ENCODE measurements at places on chromosomes 4 and X.

DNA sequence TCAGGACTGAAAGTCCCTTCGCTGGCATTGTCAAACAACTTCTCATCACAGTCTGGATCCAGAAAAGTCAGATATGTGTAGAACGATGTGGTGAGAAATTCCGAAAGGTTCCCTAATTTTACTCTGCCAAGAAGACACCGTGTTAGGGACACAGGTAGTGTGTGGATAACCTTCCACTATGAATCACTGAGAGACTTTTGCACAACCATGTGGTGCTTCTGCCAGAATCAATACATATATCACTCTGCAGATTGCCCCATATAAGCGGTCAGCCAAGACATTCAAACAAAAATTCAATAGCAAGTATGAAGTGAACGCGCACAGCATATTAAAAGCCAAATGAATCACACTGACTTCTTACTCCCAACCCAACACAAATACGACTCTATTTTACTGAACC, 63.8 kb downstream of the PHKA2 start:
- DNase-seq: no peak

GRCh38 chr4:30245140-30245539, 475.0 kb upstream of the PCDH7 start:
- no peak for DNase-seq

- DNase-seq: peak; percentile 26
Observed at GRCh38 chrX:153933748-153934147, 1.1 kb downstream of the NAA10 start.

DNA sequence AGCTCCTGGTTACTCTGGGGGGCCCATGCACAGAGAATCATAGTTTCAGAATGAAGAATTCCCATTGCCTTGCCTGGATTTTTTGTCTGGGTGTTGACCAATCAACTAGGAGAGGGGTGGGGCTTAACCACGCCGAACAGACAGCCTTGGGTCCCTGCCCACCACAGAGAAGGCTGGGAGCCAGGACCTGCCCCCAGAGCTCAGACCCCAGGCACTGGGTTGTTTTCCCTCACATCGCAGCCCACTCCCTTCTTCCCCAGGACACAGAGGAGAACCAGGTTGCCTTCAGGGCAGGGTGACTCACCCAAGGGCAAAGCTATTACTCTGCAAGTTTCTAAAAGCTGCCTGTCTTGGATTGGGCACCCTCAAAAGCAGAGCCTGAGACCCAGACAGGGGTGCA, 23.3 kb upstream of the CRMP1 start:
- DNase-seq: no peak

- DNase-seq: no peak
Observed at GRCh38 chr4:130031858-130032257, 935.9 kb downstream of the C4orf33 start.

DNA sequence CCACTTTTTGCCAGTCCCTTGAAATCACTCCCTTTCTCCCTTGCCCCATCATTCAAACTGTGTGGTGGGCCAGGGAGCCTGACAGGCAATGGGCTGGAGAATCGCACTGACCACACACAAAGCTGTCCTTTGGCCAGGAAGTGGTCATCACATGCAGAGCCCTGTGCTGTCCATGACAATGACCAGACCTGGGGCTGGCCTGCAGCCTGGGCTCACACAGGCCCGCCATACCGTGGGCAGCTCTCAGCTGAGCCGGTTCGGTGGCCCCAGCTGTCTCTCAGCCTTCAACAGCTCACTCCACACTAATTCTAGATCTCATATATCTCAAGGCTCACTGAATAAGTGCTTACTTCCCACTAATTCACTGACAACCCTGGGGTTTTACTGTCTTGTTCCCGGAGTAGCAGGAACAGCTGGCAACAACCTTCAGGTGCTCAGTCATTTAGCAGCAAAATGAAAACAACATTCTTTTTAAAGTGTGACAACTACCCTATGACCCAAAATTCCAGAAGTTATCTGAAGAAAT, 48.0 kb downstream of the USP46 start:
- DNase-seq: no peak

DNA sequence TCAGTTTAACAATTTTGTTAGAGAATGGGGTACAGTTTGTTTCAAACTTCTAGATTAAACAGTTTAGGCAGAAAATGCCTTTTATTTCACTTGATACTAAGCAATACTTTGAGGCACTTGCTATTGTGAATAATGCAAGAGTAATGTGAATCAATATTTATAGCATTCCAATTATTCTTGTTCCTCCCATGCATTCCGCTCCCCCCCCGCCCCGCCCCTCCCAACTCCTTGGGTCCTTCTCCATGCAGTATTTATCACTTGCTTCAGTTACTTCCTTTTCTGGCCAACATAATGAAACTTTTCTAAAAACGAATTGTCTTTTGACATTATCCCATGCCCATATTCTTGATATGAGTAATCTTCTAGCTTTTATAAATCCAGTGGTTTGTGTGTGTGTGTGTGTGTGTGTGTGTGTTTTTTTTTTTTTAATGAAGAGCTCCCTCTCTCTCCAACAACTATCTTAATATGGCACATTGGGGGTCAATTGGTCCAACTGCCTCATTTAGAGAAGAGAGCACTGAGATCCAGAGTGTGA, 1.6 kb downstream of the BANK1 start:
- DNase-seq: peak; percentile 9

GRCh38 chrX:119817130-119817690, 25.8 kb upstream of the RPL39 start:
- no peak for DNase-seq

DNA sequence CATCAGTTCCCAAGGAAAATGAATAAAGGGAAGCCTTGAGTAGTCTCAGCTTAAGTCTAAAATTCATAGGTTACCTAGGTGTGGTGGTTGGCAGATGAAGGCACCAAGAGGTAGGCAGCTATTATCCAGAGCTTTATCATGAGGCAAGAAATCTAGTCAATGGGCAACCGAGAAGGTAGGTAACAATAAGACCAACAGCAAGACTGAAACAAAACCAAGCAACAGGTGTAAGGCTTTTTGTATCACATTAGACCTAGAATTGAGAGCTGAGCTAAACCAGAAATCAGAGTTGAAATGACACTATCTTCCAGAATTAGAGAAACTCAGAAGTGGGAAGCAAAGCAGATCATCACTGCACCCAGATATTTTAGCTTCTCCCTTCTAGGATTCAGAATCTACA, 117.1 kb downstream of the CAMK2D start:
- DNase-seq: no peak

DNA sequence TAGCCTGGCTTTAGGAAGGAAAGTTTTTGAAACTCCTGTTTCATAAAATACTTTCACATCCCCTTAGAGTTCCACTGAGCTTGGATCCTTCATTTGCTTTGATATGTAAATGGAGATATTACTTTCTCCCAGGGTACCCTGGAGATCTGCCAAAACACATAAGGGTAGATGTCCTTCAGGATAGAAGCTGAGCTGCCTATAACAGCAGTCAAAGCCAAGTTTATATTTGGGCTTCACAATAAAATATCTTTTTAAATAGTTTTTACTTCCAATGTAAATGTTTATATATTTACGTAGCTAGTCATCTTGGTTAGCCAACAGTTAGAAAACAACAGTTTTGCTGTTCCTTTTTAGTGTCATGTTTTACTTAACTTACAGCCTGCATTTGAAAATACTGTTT, 742.3 kb upstream of the POU3F4 start:
- DNase-seq: no peak
